ENCODE measurements at places on chromosomes 7 and 10.

DNA sequence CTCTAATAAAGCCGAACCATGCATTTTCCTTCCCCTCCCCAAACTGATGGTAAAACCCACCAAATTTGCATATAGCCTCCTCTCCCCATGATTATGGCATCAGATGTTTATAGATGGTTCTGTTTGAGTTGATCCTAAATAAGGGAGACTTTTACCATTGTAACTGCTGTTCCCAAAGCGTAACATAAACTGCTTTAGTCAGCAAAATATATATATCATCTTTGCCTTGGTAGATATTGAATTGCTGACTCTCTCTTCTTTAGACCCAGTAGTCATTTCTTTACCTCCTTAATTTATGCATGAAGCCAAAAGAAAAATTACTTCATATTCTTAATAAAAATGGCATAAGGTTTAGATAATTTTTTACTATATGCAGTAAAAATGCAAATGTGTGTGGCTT lies 86.2 kb upstream of the LRGUK start:
- DNase-seq: no peak

DNA sequence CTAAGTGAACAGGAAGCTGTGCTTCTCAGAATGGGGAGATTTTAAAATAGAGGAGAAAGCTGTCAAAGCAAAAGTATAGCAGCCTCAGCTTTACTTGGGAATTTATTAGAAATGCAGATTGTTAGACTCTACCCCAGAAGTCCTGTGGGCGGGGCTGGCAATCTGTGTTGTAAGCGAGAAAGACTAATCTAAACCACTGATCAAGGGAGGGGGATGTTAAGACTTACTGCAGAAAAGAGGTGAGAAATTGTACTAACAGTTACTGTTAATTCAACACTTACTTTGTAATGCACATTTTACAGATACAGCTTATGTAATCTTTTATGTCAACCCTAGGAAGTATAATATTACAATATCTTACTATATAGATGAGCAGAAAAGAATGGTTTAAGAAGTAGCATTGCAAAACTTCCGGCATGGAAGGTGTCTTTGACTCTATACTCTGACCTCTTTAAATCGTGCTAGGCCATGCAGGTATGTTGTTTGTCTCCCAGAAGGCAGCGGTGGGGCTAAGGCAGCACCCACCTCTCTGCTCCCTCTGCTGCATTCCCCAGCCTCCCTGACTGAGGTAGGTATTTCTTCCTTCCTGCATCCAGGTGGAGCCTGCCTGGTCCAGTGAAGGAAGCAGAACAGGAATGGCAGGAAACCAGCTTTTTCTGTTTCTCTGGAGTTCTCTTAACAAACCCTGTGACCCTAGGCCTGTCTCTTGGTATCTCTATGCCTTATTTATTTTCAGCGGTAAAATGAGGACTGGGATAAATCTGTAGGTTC lies 462.2 kb downstream of the AUTS2 start:
- no peak for DNase-seq

- peak; percentile 38 for DNase-seq
Measured at GRCh38 chr7:1087952-1088920, at the start of gene GPER1. Gene GPER1 (plus strand): TSS chr7:1088113. CDS start chr7:1091729, 3,616 bp downstream.

DNA sequence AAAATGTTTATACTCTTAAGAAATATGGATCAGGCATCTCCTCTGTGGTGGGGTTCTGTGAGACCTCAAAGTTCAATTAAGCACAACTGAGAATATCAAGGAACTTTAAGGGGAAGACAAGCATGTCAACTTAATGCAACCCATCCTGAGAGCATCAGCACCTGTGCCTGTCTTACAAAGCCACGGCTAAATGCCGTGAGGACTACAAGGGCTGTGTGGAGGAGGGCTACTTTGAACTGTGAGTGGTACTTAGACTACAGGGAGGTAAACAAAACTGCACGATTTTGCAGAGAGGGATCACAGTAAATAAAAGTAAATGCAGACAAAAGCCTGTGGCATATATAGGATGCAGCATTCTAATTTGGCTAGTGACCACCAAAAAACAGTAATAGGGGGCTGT lies 139.1 kb downstream of the ATE1 start:
- DNase-seq: no peak

- no peak for DNase-seq
Measured at GRCh38 chr10:33485276-33485675, 150.8 kb upstream of the NRP1 start.

GRCh38 chr10:62079885-62080559 lies 178.5 kb downstream of the ARID5B start:
- DNase-seq: no peak

Data from heart left ventricle (tissue), 16 donors.